ENCODE measurements at places on chromosomes 2 and 18. TPM values are rescaled to one million over a fixed set of nuclear protein-coding genes. Genes with fewer than 3 reads are reported as not detected.
A peak's percentile ranks its signal among the peaks of the same experiment; 100 is the strongest.

GRCh38 chr2:192558637-192559036 is 363.9 kb upstream of the TMEFF2 start:
- no peak for DNase-seq

- no peak for DNase-seq
These were observed 69.6 kb downstream of the ACVR1 start for GRCh38 chr2:157806426-157807077.

GRCh38 chr2:238233625-238234024 is 6.2 kb downstream of the HES6 start:
- no peak for DNase-seq

DNA sequence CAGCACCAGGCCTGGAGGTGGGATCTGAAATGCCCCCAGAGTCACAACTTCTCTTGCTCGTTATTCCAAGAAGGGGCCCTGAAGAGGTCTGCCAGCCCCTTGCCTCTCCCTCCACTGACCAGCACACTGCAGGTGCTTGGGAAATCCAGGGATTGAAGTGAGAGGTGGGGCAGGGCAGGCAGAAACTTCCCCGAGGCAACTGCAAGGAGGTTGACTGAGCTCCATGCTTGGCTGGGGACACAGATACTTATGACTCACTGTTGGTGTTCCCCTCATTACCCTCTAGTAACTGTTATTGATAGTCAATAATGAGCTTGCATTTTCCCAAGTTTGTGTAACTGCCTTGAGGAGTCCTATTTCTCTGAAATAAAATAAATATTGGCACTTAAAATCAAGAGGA is 47.5 kb downstream of the MARCO start:
- DNase-seq = no peak

GRCh38 chr2:1306687-1307516 is 106.4 kb upstream of the TPO start:
- DNase-seq = no peak

Gene SLC5A7
- total RNA-seq = not detected

- no peak for DNase-seq
These were observed 288.5 kb downstream of the PDE11A start for GRCh38 chr2:177783835-177784744.

Gene RTP5
- total RNA-seq = not detected

Gene DSC1
- 4.9 TPM for total RNA-seq

Gene PROKR1
- total RNA-seq = not detected

DNA sequence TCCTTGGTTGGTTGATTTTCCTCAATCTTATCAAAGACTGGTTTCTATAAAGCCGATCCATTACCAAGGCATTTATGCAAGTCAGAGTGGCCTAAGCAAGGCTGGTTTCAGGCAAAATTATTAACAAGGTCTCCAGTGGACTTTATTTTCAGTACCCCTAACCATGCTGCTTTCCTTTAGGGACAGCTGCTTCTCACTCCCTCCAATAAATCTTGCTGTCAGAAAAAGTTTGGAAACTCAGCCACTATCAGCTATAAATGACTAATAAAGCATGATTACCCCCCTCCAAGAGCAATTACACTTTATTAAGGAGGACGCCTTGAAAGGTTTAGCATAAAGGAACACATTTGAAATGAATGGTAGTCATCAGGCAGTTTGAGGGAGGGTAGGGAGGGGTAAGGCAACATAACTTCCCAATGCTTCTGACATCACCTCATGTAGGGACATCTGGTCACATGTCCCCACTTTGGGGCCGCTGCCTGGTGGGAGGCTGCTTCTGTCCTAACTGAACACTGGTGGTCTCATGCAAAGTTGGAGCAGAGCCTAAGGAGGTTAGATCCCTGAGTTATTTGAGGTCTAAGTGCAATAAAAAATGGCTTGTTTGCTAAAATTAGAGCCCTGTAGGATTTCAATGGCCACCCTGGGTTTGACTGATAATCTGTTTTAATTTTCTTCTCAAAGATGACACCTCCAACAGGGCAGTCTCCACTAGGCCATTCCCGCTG is 58.0 kb upstream of the TMEM178A start:
- DNase-seq = no peak

Gene TTC21B
- 11.8 TPM for total RNA-seq

DNA sequence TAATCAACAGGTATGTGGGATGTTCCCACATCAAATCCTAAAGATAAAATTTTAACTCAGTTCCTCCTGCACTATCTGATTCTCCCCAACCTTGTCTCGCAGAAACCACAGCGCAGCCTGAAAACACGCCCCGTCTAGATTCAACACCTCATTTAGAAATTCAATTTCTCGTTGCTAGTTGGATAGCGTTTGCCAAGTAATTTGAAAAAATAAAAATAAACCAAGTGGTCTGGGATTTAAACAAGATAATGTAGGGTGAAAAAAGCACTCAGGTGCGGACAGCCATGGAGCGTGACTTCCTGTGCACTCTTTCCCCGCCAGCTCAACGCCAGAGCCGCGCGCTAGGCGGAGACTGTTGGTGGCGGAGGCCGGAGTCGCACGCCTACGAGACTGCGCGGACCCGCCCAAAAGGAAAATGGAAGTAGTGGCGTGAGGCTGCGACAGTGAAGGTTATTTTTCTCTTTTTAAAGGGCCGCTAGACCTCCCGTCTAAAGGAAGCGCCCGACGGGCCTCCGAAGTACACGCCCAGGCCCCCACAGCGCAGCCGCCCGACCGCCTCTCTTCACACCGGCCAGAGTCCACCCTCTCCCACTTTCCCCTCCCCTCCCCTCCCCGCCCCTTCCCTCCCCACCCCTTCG is 615 bp upstream of the CCNT2 start:
- no peak for DNase-seq

- DNase-seq = no peak
These were observed 1.2 kb downstream of the CNGA3 start for GRCh38 chr2:98347298-98348065.

Gene FBXO15
- total RNA-seq = 0.54 TPM

DNA sequence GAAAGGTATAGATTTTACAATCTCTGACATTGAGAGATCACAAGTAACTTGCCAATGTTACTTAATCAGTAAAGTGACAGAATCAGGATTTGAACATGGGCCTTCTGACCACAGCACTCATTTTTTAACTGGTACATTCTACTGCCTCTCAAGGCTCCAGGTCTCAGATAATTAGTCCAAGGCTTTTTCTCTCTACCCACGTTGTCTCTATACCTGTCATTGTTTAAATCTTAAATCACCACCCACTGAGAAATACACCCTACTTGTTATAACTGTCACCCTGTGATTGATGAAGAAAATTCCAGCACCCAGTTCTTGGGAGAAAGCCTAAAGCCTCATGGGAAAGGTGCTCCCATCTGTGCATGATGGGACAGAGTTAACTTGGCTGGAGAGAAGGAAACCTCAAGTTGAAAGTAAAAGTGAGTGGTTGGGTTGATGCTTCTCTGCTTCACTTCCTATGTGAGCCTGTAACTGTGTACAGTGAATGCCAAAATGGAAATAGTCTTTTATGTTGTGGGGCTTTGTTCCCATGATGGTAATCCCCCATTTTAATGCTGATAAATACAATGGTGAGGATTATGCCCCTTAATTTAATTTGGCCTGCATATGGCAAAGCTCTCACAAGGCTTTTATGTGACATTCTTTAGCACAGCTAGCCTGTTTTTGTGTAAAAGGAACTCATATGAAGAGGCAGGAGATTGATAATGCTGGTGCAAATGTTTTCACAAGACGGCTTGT is 190.1 kb upstream of the SP5 start:
- no peak for DNase-seq

GRCh38 chr2:158779621-158780020 is 15.5 kb upstream of the DAPL1 start:
- DNase-seq = no peak

GRCh38 chr2:105186967-105187498 is 54.5 kb upstream of the GPR45 start:
- no peak for DNase-seq

- peak; percentile 92 for DNase-seq
These were observed at the start of gene IGFBP5 for GRCh38 chr2:216695401-216695821. TSS of gene IGFBP5 (minus strand) at chr2:216695549. CDS start at chr2:216694775, 774 bp downstream.

DNA sequence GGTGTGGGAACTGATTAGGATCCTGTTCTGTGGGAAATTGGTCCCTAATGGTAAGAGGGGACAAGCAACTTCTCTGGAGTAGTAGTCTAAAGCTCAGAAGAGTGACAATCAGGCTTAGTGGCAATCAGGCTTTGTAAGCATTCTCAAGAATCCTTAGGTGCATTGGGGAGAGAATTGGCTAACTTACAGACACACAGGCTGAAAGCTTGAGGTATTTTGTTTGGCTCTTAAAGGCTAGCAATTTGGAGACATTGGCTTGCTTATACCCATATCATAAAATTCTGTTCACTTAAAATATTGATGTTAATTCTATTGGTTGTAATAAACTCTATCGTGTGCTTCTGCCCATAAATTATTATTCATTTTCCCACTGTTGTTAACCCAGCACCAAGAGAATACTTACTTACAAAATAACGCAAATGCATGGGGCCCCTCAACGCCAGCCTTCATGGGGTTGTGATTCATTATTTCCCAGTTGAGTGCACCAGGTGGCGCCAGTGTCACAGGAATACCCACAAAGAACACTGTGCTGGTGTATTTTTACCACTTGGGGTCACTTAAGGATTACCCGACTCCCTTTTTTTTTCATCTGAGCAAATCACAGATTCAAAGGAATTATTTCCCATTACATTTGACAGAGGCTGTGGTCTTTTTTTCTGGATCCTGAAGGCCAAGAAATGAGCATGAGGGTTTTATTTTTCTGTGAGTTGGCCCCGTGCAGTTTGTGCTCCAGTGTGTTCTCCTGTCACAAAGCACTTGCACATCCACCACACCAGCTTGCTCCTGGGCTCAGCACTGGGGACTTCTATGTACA is 45.5 kb downstream of the DDX1 start:
- no peak for DNase-seq

DNA sequence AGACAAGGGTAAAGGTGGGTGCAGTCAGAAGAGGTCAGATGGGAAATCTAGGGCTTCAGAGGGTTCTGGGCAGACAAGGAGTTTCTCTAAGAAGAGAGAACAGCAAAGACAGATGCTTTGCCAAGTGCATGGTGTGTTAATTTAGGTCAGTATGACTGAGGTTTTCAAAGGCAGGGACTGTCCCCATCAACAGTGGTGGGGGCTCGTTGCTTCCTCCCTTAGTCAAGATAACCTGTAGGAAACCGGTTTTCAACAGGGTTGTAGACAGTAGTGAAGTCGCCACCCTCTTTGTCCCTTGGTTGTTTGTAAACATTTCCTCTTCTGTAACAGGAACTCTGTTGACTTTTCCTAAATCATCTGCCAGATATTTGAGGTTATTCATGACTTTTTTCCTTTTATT is 11.6 kb downstream of the RAB12 start:
- DNase-seq = no peak

DNA sequence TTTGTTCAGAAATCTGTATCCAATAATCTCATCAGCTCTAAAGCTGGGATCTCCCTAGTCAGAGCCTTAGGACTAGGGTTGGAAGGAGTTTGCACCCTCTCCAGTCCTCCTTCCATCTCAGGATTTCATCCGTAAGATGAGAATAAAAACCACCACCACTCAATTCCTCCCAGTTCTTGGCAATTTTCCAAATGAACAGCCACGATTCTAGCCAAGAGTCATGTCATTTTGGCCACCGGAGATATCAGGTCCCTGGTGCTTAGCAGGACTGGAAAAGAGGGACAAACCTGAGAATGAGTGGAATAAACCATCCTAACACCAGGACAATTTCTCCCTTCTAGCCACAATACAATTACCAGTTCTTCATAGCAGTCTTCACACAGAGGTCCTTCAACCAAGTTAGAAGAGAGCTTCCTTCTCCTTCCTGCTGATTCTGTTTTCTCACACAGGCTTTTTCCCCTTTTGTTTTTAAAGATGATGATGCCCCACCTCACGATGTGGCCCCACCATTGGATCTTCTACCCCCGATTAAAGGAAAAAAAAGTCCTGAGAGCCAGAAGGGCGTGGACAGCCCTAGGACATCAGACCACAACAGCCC is 36.2 kb downstream of the KIAA2012 start:
- DNase-seq = no peak

Gene CFC1
- 0.66 TPM for total RNA-seq

Gene LIMS4
- total RNA-seq = 3.2 TPM

DNA sequence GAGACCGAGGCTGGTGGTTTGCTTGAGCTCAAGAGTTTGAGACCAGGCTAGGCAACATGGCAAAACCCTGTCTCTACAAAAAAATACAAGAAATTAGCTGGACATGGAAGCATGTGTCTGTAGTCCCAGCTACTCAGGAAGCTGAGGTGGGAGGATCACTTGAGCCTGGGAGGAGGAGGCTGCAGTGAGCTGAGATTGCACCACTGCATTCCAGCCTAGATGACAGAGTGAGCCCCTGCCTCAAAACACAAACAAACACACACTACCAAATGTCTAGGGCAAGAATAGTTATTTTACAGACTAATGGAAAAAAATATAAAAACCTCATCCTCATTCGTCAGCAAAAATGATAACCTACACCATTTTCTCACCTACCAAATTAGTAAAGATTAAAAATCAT is 15.3 kb downstream of the BUB1 start:
- DNase-seq = no peak

- no peak for DNase-seq
These were observed 87.7 kb upstream of the DYNAP start for GRCh38 chr18:54503131-54503894.

DNA sequence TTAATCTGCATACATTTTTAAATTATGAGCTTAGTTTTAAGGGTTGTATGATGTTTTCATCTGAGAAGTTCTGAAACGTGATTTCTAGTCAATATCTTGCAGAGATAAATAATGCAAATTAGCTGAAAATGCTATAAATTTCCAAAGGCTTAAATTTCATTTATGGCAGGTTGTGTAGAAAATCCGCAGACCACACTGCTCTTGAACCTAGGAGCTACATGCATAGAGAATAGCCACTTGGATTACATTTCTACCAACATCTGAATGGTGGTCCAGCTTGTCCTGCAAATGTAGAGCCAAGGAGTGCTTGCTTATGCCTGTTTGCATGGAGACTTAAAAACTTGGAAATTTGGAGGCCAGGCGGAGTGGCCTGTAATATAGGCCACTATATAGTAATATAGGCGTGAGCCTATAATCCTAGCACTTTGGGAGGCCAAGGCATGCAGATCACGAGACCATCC is 6.8 kb downstream of the MAT2A start:
- DNase-seq = no peak

DNA sequence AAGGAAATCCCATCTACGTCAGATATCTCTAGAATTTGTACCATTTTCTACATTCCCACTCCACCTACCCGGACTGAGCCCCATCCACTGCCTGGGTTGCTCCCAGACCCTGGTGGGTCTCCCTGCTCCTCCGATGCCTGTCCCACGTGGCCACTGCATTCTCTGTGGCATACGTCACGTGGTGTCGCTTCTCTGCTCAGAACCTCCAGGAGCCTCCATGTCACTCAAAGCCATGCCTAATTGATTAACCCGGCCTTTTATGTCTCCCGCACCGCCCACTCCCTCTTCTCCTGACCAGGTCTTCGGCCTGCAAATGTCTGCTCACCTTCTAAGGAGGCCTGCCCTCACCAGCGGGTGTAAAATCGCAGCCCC is 176.6 kb downstream of the HDAC4 start:
- no peak for DNase-seq

Gene MYO1B
- 15.1 TPM for total RNA-seq
